Stimulated activated CD8-positive, alpha-beta memory T cell treated with anti-CD3 and anti-CD28 coated beads, Interleukin-4, amount 100 ng/mL, for 24 hours (primary cell): ENCODE measurements at places on chromosomes 1 and 21.

DNA sequence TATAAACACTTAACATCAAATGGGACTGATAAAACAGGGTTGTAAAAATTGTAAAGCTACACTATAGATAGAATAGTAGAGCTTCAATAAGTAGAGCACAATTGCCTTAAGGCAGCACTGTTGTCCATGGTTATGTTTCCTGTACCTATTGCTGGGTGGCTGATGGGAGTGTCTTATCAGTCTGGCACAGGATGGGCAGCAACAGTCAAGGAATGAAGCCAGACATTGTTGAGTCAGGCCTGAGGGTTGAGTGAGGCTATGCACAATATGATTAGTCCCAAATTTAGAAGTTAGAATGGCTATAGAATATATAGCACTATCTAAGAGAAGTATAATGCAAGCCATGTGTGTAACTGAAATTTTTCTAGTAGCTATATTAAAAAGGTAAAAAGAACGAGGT, 25.0 kb upstream of the CD1D start:
- DNase-seq, result no peak

- peak; percentile 71 for DNase-seq
These were observed 5.5 kb upstream of the PRKCZ start for GRCh38 chr1:2044510-2045319.

- no peak for DNase-seq
These were observed 93.3 kb downstream of the SPSB1 start for GRCh38 chr1:9385801-9386573.

DNA sequence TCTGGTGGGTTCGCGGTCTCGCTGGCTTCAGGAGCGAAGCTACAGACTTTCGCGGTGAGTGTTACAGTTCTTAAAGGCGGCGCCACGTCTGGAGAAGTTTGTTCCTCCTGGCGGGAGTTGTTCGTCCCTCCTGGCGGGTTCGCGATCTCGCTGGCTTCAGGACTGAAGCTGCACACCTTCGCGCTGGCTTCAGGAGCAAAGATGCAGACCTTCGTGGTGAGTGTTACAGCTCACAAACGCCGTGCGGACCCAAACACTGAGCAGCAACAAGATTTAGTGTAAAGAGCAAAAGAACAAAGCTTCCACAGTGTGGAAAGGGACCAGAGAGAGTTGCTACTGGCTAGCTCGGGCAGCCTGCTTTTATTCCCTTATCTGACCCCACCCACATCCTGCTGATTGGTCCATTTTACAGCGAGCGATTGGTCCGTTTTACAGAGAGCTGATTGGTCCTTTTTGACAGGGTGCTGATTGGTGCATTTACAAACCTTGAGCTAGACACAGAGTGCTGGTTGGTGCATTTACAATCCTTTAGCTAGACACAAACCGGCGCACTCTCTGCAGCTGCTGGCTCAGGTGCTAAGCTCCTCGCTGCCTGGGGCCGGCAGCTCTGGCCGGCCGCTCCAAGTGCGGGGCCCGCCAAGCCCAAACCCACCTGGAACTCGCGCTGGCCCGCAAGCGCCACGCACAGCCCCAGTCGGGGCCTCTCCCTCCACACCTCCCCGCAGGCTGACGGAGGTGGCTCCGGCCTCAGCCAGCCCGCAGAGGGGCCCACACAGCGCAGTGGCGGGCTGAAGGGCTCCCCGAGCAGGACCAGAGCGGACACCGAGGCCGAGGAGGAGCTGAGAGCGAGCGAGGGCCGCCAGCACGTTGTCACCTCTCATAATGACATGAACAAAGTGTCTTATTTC, 172.8 kb upstream of the KCTD3 start:
- DNase-seq, result no peak

DNA sequence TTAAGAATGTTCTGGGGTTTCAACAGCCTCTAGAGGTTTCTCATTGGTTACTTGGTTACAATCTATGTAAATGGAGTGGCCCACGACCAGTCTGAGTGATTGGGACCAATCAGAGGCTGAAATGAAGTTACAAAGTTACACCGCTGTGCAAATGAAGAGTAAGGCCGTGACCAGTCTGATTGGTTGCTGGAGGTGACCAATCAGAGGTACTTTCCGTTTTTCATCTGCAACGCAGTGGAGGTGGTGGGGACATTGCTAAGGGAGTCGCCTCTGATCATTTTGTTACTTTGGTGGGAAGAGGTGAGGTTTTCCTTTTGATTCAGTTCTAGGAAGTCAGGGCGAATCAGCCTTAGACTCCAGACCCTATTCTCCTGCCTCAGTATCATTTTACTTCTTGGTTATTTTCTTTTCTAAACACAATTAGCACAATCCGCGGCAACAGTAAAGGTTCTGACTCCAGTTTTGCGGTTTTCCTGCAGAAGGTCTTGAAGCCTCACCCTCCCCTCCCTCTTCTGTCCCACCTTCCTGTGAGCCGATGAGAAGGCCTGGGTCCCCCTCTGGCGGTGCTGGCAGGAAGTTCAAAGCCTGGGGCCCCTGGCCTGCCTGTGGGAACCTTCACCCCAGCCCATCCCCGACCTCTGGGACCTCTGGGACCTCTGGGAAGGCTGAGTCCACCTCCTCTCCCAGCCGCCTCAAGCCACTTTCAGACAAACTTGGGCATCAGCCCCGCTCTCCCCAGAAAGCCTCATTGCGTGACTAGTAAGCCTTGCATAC, 38.7 kb upstream of the TTC34 start:
- peak; percentile 33 for DNase-seq

GRCh38 chr1:32538887-32539583, at the start of gene ZBTB8A:
TSS of gene ZBTB8A (plus strand) at chr1:32539427. CDS start at chr1:32592932, 53,505 bp downstream.
- no peak for DNase-seq

- no peak for DNase-seq
These were observed 459 bp downstream of the FOXE3 start for GRCh38 chr1:47416319-47417169.

GRCh38 chr1:169483500-169483966, 2.2 kb downstream of the SLC19A2 start:
- DNase-seq, result no peak

DNA sequence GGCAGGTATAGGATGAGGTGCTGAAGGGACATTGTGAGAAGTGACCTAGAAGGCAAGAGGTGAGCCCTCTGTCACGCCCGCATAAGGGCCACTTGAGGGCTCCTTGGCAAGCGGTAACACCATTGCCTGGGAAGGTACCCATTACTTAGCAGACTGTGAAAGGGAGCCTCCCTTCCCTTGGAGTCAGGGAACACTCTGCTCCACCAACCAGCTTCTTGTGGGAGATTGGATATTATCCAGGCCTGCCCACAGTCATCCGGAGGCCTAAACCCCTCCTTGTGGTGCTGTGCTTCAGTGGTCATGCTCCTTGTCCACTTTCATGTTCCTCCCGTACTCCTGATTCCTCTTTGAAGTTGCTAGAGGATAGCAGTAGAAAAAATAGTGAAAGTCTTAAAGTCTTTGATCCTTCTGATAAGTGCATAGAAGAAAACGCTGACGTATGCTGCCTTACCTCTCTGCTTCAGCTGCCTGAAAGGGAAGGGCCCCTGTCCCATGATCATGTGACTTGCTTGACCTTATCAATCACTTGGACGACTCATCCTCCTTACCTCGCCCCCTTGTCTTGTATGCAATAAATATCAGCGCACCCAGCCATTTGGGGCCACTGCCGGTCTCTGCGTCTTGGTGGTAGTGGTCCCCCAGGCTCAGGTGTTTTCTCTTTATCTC, 16.0 kb downstream of the RBBP4 start:
- DNase-seq, result no peak

- DNase-seq, result no peak
These were observed 42.8 kb downstream of the SHCBP1L start for GRCh38 chr1:182910143-182910542.

DNA sequence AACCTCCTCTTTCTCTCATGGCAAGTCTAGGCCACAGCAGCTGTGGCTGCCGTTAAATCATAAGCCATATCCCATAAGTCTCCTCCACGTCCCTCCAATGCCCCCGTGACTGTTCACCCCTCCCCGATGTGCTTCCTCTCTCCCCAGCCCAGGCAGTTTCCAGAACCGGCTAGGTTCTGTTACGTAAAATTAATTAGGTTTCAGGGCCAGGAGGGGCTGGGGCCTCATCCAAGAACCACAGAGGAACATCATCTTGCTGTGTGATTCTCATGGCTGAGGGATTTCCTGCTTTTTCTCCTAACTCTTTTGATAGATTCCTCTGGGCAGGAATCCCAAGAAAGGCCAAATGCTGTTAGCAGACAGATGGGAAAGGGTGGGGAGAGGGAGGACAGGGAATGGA, 141.8 kb upstream of the AJAP1 start:
- DNase-seq, result no peak

GRCh38 chr1:110872366-110872744, 593 bp upstream of the CD53 start:
- DNase-seq, result no peak

GRCh38 chr1:30604801-30605440, 118.5 kb downstream of the MATN1 start:
- DNase-seq, result no peak

GRCh38 chr21:42544544-42544943, 30.9 kb downstream of the SLC37A1 start:
- DNase-seq, result no peak

DNA sequence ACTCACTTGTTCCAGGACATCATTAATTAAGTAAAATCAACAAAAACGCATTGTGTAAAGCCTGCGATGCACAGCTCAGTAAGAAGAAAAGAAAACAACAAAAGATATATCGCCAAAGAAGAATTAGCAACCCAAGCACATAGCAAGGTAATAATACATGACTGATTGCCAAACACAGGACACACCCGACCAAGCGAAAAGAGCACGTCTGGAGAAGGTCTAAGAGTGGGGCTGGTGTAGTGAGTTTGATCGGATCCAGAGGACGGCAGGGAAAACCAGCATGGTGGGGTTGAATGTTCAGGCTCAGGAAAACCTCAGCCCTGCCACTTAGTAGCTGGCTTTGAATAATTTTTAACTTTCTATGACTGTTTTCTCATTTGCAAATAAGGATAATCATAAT, 69.8 kb downstream of the JAK1 start:
- no peak for DNase-seq

GRCh38 chr1:224623743-224624333, 7.7 kb downstream of the CNIH3 start:
- peak; percentile 50 for DNase-seq

- DNase-seq, result no peak
These were observed 4.9 kb downstream of the RCC2 start for GRCh38 chr1:17434601-17435000.

DNA sequence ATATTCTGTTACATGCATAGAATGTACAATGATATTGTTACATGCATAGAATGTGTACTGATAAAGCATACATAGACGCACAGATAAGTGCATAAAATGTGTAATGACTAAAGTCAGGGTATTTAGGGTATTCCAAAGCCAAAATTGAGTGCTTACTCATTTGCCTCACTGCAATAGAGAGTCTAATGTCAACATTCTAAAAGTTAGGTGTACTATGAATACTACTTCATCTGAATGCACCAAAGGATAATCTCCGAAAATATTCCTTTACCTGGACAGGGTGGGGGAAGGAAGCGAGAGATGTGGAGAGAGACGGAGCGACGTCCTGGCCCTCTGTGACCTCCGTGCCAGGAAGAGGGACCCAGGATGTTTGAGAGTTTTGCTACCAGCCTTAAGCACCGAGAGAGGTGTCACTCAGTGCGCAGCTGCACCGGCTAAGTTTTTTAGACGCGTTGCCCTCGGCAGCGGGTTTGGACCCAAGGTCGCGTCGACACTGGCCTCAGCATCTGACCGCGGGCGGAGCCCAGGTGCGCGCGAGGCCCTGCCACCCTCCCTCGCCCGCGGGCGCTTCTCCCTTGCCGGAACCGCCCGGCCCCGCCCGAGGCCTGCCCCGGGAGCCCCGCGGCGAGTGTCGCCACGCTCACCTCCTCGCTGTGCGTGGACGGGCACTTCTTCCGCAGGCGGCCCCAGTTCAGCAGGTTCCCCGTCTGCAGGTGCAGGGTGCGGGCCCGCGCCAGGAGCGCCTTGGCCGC, 660 bp downstream of the GCLM start:
- peak; percentile 30 for DNase-seq

GRCh38 chr1:14513111-14513510, 85.4 kb upstream of the KAZN start:
- no peak for DNase-seq

GRCh38 chr1:241336335-241336734, 20.7 kb downstream of the RGS7 start:
- no peak for DNase-seq
